Inflammatory macrophage (primary cell): ENCODE measurements at places on chromosomes 5 and 9.

DNA sequence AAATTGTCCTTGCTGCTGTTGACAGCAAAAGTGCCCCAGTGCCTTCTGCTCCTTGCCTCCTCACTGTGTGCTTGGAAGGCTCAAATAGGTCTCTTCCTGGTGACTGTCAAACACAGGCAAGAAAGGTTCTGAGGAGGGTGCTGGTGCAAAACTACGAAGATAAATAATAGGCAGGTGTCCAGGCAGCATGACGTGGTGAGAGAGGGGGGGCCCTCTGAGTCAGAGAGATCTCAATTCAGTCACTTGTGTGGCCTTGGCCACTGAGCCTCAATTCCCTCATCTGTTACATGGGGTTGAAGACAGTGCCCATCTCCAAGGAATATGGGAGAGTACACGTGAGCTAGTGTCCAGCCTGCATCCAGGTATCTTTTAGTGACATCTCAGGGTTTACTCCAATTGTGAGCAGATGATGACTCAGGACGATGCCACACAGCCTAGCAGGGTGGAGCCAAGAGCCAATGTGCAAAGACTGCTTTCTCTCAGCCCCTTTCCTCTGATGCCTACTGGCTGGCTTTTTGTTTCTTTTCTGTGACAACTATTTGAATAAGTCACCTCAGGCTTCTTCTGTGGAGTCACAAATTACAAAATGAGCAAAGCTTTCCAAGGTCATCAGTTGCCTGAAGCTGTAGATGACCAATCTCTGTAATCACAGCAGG is 29.7 kb upstream of the SMIM32 start:
- DNase-seq = no peak

DNA sequence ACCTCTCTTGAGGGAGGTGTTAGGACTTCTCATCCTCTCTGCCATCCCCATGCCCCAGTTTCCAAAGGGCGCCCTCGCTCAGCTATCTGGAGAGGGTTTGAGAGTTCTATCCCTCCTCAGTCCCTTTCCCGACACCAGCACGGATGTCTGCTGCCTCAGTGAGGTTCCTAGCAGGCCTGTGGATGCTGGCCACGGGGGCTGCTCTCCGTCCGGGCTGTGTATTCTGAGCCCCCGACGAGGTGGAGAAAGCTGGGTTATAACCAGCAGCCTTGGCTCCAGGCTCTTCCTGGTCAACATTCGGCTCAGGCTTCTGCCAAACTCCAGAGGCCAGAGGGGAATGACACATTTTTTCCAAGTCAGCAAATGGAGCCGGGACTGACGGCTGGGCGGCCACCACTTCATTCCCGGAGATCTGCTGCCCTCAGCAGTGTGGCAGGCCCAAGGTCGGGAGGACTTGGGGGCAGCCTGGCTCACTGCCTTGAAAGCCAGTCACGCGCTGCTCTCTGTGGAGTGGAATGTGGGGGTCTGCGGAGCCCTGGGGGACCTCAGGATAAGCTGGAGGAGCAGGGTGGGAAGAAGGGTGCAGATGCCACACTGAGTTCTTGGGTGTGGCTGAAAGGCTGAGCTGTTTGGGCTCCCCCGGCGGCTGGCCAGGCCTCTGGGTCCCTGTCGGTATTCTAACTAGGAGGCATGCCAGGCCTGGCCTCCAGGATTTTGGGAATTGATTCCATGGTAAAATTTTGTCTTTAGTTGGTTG is 27.4 kb downstream of the PTPA start:
- no peak for DNase-seq

DNA sequence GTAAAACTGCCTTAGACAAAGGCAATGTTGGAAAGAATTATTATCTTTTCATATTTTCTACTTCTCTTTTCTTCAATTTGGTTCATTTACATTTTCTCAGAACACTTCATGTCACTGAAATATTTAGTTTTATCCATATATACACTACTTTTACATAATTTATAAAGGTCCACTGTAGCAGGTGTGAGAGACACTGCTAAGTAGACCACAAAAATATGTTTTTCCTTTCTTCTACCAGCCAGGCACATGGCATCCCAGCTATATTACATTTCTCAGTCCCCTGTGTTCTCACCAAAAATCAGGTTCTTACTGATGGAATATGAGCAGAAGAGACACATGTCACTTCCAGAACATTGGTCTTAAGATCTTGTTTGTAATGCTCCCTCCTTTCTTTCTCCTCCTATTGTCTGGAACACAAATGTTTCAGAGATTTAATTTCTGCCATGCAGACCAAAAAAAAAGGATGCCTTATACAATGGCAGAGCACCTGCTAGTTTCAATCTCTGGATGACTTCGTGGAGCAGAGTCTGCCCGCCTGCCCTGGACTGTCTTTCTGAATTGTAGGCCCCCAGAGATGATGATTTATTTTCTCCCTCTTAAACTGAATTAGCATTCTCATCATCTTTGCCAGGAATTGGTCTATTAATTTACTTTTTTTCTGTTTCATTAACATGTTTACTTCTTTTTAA is 125.4 kb upstream of the ACOT12 start:
- DNase-seq = no peak

DNA sequence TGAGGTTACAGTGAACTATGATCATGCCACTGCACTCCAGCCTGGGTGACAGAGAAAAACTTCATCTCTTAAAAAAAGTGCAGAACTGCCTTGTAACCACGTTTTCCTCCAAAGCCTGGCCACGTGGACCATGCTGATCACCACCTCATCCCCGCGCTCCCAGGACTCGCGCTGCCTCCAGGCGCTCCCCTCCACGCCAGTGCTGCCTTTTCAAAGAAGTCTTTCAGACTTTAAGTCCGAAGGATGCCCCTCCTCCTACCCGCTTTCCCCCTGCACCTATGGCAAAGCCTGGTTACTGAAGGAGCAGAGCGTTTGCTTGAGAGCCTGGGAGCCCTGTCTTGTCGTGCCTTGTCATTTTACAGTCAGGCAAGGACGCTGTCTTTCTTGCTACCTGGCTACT is 43.8 kb downstream of the HABP4 start:
- no peak for DNase-seq

DNA sequence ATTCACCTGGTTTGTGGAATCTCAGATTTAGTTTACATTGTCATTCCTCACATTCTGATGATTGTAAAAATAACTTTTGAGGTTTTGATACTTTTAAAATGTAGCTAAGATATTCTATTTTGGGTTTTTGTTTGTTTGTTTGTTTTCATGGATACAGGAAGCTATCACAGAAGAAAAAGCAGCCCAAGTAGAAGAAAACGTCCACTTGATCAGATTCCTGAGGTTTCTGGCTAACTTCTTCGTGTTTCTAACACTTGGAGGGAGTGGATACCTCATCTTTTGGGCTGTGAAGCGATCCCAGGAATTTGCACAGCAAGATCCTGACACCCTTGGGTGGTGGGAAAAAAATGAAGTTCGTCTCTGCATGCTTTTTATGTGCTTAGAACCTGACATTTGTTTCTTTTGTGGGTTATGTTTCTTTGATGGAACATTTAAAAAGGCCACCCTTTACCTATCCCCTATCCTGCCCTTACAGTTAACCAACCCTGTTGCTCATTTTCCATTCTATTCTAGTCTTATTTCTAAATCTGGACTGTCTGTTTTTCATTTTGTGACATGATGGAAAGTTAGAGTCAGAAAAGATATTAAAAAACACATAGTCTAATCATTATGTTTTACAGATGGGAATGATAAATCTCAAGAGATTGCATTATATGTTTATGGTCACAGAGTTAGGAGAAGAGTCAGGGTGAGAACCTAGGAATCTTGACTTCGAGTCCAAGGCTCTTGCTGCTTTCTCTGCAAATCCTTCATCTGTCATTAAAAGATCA is 163.7 kb downstream of the ALDH1A1 start:
- no peak for DNase-seq

GRCh38 chr9:80554301-80554700 is 982.5 kb downstream of the TLE4 start:
- no peak for DNase-seq

DNA sequence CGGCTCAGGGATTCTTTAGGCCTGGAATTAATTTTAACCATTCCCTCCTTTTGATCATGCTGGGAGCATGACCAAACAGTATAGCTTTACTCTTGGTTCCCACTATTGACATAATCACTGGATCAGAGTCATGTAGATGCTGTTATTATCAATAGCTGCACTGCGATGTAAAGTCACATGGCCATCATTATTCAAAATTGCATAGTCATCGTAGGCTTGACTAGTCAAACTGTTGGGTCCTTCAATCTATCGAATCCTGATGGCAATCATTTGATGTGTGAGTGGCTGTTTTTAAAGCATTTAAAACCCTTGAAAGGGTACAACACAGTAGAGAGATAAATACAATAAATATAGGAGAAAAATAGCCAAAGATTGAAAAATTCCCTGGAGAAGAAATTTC is 1194.1 kb downstream of the EFNA5 start:
- no peak for DNase-seq

DNA sequence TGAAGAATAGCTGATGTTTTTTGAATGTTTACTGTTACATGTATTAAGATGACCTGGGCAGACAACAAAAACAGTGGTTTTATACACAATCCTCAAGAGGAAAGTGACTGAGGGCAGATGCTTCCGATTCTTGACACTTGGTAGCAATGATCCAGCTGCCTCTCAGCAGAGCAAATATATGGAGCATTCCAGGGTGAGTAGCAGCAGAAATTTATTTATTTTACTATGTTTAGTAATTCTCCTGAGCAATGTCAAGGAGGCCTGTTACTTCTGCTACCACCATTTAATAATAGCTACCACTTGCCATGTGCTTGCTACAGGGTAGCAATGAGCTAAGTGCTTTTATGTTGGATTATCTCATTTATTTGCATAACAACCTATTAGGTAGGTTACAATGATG is 69.1 kb upstream of the NR3C1 start:
- no peak for DNase-seq

- no peak for DNase-seq
Observed at GRCh38 chr9:118331622-118332045, 627.4 kb downstream of the TLR4 start.

GRCh38 chr5:32990593-32991420 is 279.7 kb downstream of the NPR3 start:
- no peak for DNase-seq

GRCh38 chr9:131180454-131180853 is 55.1 kb downstream of the NUP214 start:
- no peak for DNase-seq

DNA sequence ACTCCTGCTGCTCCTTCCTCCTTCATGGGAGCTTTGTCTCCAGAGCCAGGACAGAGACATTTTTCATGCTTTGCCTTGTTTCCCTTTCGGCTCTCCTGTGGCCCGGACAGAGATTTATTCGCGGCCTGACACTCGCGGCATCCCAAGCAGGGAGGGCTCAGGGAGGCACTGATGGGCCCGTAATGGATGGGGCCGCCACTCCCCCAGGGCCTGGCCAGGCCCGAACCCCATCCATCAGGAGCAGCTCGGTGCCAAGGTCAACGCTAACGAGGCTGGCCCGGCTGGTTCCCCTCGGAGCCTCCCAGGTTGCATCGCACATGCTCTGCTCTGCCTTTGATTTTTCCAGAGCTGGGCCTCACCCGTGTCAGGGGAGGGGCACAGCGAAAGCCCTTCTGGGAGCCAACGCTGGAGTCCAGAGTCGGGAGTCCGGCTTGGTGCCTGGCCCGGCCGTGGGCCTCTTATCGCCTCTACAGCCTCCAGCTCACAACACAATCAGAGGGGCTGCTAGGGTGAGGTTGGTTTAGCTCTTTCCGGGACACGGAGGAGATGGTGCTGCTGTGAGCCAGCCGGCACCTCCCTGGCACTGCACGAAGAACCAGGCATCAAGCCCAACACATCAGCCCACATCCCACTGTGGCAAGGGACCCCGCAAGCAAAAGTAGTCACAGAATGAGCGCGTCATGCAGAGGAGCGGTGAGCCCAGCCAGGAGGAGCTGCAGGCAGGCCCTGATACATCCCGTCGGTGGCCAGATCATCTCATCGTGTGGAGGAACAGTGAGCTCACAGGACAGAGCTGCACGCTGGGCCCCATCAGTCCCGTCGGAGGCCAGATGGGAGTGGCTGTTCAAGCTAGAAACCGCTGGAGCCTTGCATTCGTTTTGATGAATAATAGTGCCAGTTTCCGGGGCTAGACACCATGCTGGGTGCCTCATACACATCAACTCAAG is 72.2 kb upstream of the BARHL1 start:
- DNase-seq = no peak

DNA sequence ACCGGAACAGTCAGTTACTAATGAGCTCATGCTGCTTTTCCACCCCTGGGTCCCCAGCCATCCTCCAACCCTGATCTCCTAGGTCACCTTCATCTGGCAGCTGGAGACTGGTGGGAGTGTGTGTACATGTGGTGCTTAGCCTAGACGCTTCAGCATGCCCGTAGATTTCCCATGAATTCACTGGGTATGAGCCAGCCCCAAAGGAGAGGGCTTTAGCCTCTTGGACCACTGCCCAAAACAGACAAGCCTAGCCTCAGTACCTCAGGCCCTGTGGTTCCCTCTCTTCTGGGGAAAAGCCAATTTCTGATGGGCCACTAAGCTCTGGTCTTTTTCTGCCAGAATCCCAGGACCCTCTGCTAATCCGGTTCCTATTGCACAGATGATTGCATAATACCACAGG is 48.0 kb upstream of the ASTN2 start:
- DNase-seq = no peak

- DNase-seq = no peak
Observed at GRCh38 chr9:70472268-70473249, 58.1 kb upstream of the KLF9 start.

DNA sequence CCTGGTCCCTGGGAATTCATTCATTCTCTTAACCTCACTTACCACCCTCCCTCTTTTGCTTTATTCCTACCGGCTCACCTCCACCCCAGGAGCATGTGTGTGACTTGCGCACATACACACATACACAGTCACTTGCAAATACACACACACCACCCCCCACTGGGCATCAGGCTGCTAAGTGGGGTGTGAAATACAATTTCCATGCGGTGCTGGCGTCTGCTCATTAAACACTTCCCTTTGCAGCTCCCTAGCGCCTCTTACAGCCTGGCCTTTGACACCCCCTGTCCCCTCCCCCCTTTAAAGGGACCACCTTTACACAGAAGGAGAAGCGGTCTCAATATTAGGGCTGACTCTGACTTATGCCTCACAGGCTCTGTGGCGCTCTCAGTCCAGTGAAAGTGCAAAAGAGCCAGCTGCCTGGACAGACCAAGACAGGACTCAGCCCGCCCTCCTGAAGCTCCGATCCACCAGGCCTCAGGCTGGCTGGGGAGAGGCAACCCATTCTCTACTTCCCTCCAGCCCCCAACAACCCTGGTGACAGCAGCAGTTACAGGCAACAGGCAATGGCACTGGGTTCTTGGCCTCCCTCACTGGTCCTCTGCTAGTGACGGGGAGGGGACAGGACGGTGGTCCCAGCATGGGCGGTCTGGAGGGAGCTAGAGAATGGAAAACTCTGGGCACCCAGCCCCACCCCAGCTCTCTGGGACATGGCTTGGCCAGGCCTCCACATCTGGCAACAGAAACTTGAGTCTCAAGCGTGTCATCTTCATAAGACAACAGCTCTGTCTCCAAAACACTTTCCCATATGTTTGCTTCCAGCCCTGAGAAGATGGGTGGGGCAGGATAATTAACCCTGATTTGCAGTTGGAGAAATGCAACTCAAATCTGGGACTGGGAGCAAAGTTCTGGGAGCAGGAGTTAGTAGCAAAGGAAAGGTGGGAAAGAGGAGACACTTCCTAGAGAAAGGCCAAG is 12.0 kb downstream of the ENHO start:
- no peak for DNase-seq
